ENCODE measurements at places on chromosomes 1 and 21.
A peak's percentile ranks its signal among the peaks of the same experiment; 100 is the strongest.

GRCh38 chr1:219538886-219539285 lies 74.0 kb downstream of the ZC3H11B start:
- DNase-seq = no peak

- DNase-seq = no peak
Observed at GRCh38 chr1:5376538-5377247, 615.5 kb downstream of the NPHP4 start.

- DNase-seq = no peak
Observed at GRCh38 chr1:209370241-209370995, 213.1 kb upstream of the CAMK1G start.

DNA sequence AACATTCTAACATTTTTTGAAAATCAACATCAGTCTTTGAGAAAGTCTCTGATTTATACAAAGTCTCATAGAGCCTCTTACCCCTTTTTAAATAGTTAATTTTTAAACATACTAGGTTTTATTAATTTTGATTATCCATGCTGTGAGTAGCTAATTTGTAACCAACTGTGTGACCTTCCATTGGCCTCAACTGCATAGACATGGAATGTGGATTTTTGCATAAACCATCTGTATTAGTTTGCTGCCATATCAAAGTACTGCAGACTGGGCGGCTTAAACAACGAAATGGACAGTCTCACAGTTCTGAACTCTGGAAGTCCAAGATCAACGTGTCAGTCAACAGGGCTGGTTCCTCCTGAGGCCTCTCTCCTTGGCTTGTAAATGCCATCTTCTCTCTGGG lies 89.2 kb upstream of the AJAP1 start:
- no peak for DNase-seq

GRCh38 chr1:68111519-68112436 lies 61.4 kb upstream of the DIRAS3 start:
- DNase-seq = peak; percentile 67

DNA sequence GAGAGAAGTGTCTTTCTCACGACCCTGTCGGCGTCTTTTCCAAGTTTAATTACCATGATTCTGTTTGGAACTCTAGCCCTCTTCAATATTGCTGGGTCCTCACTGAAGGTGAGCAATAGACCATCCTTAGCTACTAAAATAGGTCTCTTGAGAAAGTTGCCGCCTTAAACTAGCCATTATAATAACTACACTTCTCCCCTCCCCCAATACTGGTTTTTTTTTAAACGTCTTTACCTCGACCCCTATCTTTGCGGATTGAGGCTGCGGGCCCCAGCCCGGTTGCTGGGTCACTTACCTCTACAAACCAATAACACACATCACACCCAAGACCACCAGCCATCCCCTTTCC lies 672 bp downstream of the ENSA start:
- no peak for DNase-seq

- DNase-seq = no peak
Observed at GRCh38 chr1:162349635-162350330, 26.9 kb downstream of the SPATA46 start.

DNA sequence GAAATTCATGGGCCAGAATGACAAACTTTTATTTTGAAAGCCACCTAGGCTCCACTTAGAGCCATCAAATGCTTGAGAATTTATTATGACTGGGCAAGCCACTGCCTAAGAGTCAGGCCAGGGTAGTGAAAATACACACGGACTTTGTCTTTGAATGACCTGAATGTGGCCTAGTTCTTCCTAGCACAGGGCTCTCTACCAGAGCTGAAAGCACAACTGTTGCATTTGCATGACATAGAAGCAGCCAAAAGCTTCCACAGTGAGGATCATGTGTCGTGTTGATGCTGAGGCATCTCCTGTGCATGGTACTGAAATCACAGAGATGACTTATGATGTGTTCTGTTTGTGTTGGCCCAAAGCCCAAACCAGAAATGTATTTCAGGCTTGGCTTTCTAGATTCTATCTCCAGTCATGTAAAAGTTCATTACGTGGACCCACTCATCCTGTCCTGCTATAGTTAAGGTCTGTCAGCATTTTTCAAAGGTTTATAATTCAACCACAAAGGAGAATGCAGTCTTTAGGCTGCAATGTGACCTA lies 164.0 kb upstream of the UBE2U start:
- peak; percentile 4 for DNase-seq

- DNase-seq = no peak
Observed at GRCh38 chr1:159300146-159300545, 2.0 kb upstream of the FCER1A start.

DNA sequence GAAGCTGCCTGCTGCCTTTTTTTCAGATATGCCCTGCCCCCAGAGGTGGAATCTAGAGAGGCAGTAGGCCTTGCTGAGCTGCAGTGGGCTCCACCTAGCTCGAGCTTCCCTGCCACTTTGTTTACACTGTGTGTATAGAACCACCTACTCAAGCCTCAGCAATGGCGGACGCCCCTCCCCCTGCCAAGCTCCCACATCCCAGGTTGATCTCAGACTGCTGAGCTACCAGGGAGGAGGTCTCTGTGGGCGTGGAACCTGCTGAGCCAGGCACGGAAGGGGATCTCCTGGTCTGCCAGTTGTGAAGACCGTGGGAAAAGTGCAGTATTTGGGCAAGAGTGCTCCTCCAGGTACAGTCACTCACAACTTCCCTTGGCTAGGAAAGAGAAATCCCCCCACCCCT lies 65.1 kb downstream of the MSH4 start:
- no peak for DNase-seq

DNA sequence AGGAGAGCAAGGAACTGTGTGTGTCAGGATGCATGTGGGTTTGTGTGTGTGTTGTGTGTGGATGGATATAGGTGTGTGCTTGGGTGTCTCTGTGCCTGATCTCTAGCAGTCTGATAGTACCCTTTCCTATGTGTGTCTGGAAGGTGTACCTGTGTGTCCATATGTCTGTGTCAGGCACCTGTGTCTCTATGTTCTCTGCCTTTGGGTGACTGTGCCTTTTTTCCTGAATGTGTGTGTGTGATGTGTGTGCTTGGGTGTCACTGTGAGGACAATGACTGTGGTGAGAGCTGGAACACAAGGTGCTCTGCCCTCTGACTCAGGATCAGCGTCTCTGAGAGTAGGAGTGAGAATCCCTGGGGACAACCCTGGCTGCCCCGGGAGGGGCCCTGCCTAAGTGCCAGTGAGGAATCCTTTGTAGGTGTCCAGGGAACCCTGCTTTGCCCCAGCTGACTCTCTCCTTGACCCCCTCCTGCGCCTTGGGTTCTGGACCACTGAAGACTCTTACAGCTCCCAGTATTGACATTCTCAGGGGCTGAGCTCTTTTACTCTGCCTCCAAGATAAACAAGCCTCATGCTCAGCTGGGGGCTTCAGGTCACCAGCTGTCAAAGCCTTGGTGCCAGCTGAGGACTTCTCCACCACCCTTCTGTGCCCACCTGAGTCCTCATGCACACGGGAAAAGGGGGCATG lies 735 bp upstream of the EFNA3 start:
- no peak for DNase-seq

GRCh38 chr21:19535356-19535755 lies 1131.8 kb upstream of the TMPRSS15 start:
- no peak for DNase-seq

- DNase-seq = no peak
Observed at GRCh38 chr1:181986907-181987305, 74.6 kb downstream of the ZNF648 start.

GRCh38 chr1:1175221-1176062 lies 1.8 kb downstream of the TTLL10 start:
- DNase-seq = no peak

DNA sequence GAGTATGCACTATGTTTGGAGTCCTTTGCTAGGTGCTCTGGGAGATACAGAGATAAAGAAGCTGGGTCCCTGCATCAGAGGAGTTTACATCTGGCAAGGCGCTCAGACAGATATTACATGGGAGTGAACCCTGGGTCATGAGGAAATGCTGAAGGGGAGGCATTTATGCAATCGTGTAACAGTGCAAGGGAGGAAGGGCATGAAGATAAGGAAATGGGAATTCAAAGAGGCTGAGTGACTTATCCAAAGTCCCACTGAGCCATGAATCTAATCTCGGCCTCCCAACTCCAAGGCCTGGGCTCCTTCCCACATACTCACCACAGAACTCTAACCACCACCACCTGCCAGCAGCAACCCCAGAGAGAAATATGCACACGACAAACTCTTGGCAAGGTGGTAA lies 51.6 kb downstream of the FAM163A start:
- DNase-seq = no peak

- DNase-seq = peak; percentile 85
Observed at GRCh38 chr1:6591222-6591621, 11.4 kb downstream of the ZBTB48 start.

GRCh38 chr21:34526618-34527290 lies 14.7 kb upstream of the KCNE1 start:
- peak; percentile 49 for DNase-seq

DNA sequence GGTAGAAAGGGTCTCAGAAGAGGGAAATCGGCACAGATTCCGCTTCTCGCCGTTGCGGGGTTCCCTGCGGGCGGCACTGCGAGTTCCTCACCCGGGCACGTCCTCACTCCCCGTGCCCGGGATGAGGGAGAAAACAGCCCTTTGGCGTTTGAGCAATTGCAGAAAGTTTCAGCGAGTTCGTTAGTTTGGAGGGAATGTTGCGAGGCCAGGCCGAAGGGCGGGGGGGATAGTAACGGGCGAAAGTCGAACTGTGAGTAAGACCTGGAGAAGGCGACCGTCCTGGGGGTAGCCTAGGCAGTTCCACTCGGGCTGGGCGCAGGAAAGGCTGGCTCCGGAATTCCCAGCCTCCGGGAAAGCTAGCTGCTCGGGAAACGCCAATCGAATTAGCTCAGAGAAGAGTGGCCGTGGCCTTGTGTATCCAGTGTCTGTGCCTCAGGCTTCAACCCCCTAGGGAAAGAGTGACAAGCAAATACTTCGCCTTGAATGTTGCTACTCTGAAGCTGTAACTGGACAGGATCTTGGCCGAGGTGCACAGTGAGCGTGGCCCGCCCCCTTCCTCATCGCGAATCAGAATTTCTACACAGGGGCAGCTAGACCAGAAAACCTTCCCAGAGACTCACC lies 787 bp downstream of the PTGFR start:
- peak; percentile 1 for DNase-seq

DNA sequence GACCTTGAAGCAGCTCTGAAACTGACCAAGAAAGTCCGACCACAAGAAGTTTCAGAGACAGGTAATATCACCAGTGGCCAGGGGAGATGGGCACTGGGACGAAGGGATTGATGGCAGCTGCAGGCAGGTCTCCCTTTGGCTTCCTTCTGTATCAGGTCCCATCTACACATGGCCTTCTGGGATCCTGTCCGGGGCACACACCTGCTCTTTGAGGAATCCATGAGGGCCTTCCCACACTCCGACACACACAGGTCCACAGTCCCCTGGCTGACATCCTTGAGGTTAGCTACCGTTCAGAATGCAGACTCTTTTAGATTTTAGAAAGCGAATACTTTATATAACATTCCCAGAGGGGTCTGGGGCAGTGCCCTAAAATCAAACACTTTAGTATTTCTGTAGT lies 26.5 kb upstream of the TMEM125 start:
- no peak for DNase-seq

- peak; percentile 78 for DNase-seq
Observed at GRCh38 chr1:71944006-71944405, 338.3 kb downstream of the NEGR1 start.

- DNase-seq = no peak
Observed at GRCh38 chr1:14678011-14678638, 79.6 kb downstream of the KAZN start.

DNA sequence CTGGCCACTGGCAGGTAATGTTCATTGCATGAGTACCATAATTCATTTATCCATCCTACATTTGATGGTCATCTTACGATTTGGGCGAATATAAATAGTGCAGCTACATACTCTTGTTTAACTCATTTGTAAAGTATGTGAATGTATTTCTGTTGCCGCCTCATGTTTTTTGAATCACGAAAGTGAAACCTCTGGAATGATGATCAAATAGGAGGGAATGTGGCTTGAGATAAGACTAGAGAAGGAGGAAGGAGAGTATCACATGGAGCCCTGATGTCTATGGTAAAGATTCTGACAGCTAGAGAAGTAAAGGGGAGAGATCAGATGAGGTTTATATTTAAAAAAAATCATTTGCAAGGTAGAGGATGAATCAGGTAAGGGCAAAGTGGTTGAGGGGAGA lies 8.0 kb downstream of the MRPS14 start:
- DNase-seq = no peak

DNA sequence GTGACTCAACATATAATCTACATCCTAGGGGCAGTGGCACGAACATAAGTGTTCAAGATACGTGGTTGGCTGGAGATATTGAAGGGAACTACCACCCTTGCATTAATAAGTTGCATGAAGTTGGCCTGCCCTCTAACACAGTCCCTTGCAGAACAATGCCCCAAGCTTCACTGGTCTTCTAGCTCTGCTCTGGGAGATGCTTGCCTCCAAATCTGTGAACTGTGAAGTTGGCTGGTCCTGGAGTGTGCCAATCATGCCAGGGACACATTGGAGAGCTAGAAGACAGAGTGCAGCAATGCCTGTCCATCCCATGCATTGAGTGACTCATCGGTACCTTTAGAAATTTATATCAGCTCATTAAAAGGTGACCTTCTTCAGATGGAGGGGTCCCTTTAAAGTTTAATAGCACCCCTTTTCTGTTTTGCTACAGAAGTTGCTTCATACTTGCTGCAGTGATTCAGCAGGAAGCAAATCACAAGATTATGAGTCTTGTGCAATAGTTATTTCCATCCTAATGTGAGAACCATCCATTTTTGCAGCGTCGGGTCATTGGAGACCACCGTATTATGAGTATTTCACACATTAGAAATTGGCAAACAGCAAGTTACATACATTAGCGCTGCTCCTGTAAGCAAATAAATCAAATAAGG lies 55.2 kb upstream of the KAZN start:
- DNase-seq = no peak

- no peak for DNase-seq
Observed at GRCh38 chr1:107748531-107748930, 216.4 kb downstream of the VAV3 start.

- DNase-seq = no peak
Observed at GRCh38 chr1:84286071-84286470, 15.4 kb upstream of the SAMD13 start.

GRCh38 chr1:37958690-37959089 lies 11.8 kb upstream of the INPP5B start:
- no peak for DNase-seq

DNA sequence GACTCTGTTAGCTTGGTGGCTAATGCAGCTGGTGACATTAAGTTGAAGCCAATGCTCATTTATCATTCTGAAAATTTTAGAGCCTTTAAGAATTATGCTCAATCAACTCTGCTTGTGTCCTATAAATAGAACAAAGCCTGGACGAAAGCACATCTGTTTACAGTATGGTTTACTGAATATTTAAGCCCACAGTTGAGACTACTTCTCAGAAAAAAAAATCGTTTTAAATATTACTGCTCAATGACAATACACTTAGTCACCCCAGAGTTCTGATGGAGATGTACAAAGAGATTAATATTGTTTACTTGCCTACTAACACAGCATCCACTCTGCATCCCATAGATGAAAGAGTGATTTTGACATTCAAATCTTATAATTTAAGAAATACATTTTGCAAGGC lies 79.6 kb downstream of the NEGR1 start:
- no peak for DNase-seq

- no peak for DNase-seq
Observed at GRCh38 chr1:109826446-109826845, 62.7 kb upstream of the EPS8L3 start.
